ENCODE measurements at places on chromosomes 3 and 15.

- no peak for DNase-seq
Observed at GRCh38 chr3:3632449-3632848, 166.8 kb upstream of the LRRN1 start.

- DNase-seq = no peak
Observed at GRCh38 chr3:110727056-110727455, 344.6 kb upstream of the NECTIN3 start.

GRCh38 chr3:156859578-156859977 is 33.4 kb downstream of the LEKR1 start:
- no peak for DNase-seq

DNA sequence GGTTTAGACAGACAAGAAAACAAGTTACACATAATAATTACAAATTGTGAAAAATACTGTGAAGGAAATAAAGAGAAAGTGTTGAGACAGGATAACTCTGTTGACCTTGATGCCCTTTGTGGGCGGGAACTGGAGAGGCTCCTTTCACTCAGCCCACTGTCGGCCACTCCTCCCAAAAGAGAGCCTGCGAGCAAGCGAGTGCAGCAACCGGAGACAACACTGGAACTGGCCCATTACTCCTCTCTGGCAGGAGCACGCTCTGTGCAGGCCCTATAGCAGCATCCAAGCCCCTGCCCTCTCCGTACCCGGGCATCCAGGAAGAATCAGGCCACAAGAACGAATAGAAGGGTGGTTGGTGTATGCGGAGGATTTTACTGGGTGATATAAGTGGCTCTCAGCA is 16.2 kb upstream of the DUT start:
- no peak for DNase-seq

DNA sequence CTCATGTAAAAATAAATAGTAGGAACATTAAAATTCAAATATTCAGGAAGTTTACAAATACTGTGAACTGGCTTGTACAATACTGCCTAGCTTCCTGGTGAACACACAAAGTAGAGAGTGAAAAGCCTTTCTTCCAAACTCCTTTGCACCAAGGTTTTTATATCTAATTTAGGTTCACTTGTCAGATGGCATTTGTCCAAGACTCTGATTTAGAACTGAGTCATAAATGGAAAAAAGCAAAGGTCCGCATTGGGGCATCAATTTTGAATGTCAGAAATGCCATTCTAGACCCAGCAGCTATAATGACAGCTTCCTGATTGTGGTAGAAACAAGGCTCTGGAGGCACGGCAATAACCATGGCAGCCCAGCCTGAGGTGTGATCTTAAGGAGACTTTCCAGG is 160.7 kb downstream of the PDE8A start:
- no peak for DNase-seq

All from activated gamma-delta T cell treated with Interleukin-2 at 50 U/mL for 16 hours (primary cell).